Activated T-helper 1 cell treated with anti-CD3 and anti-CD28 coated beads, Interleukin-2, amount 50 U/mL, for 16 hours (primary cell): ENCODE measurements at places on chromosomes 2 and 18.
A peak's percentile ranks its signal among the peaks of the same experiment; 100 is the strongest.

GRCh38 chr2:45769056-45769455 lies 117.6 kb downstream of the PRKCE start:
- DNase-seq = no peak

DNA sequence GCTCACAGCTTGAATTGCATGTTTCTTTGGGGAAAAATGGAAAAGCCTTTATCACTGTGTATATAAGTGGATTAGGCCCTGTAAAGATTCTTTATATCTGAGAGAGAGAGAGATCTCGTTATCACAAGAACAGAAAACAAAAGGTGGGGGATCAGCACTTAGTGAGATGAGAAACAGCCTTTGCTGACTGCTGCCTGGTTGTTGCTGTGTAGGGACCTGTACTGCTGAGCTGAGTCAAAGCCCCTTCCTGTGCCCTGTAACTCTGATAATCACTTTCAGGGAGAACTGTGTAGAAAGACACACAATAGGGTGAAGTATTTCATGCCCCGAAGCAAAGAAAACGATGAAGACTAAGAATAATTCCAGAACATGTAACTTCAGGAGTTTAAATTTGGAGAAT lies 30.6 kb upstream of the FAM237A start:
- no peak for DNase-seq

DNA sequence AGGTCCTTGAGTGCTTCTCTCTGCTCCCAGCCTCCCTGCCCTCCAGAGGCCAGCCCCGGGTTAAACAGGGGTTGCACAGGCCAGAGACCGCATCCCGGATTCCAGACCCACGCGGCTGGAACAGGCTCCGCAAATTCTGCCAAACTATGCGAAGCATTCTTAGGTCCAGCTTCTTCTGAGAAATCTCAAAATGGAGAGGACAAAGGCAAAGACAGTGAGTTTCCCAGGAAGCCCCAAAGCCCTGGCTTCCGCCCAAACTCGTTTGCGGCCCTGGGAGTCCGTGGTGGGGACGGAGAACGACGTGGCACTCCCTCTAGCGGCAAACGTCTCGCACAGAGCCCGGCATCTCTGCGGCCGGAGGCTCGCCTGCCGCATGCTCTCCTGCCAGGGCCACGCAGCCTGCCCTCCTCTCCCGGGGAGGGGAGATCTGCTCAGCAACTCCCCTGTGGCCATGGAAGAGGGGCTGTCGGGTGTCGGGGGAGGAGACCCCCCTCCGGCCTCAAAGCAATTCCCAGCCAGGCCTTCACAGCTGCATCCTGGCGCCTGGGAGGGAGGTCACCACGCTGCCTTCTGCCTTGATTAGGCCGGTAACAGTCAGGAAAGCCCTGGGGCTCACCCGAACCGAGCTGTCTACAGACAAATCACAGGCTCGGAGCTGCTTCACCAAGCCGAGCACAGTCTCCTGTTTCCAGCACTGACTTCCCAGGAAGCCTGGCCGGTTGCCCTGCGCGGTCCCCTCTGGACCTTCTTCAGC lies 33.4 kb upstream of the KLHL29 start:
- no peak for DNase-seq

DNA sequence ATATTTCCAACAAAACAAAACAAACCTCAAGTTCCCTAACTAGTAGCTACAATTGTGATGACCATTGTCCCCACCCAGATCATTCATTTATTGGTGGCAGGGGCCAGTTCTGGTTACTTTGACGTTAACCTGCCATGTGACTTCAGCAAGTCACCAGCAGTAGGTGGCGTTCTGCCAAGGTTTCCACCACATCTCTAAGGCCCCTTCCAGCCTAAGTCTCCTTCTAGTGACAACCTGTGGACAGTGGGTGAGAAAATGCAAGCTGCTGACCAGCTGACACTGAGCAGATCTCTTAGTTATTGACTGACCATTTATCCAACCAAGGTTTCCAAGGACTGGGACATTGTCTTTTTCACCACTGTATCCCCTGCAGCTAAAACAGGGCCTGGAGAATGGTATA lies 98.4 kb downstream of the GPR39 start:
- no peak for DNase-seq

DNA sequence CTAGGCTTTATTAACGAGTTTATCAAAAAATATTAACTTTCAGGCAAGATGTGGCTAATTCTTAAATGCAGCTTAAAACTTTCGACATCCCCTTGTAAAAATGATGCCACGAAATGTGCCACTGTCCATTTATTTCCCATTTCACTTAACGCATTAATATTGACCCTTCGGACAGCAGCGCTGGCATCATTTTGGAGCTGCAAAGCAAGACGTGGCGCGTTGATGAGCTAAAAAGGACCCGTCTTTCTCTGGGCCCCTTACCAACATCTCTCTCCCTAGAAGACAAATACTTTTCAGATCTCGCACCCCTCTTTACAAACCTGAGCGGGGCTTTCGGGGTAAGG lies 367.9 kb downstream of the MTX2 start:
- no peak for DNase-seq

- DNase-seq = no peak
These were observed 20.1 kb upstream of the ALLC start for GRCh38 chr2:3637692-3638455.

- DNase-seq = no peak
These were observed 60.1 kb downstream of the LIMS1 start for GRCh38 chr2:108594132-108594981.

DNA sequence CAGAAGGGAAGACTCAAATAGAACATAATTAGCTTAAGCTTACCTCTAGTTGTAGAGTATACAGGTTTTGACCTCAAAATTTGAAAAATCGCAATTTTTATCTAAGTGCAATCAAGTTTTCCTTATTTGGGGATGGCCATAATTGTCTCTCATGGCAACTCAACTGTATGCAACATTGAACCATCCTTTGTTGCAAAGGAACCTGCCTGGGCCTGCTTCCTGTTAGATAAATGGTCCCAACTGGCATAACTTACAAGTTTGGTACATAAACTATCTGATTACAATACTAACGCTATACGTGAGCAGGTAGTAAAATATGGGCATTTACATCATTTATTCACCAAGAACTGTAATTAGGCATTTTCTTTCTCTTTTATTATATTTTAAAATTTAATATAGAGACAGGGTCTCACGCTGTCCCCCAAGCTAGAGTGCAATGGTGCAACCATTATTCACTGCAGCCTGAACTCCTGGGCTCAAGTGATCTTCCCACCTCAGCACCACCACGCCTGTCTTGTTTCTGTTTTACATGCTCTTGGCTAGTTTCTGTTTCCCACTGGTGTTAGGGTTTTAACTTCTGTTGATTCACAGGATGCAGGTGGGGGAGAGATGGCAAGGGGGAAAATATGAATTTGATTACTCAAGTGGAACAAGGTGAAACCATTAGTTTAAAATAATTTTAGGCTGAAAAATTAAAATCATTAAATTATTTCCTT lies 55.3 kb upstream of the B3GNT2 start:
- DNase-seq = no peak

DNA sequence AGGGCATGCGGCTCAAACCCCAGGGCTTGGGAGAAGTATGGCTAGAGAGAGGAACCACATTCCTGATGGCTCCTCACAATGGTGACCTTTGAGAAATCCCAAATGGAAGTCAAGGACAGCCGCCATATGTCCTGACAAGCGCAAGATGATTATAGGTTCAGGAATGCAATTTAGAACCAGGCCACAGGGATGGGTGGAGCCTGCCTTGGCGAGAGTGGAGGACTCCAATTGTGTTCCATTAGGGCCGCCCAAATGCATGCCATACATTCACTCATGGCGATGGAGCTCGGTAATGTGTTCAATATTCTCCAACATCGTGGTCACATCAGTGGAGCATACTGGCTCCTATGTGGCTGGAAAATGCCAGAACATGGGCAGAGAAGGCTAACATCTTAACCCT lies 662.9 kb upstream of the ID2 start:
- DNase-seq = no peak

DNA sequence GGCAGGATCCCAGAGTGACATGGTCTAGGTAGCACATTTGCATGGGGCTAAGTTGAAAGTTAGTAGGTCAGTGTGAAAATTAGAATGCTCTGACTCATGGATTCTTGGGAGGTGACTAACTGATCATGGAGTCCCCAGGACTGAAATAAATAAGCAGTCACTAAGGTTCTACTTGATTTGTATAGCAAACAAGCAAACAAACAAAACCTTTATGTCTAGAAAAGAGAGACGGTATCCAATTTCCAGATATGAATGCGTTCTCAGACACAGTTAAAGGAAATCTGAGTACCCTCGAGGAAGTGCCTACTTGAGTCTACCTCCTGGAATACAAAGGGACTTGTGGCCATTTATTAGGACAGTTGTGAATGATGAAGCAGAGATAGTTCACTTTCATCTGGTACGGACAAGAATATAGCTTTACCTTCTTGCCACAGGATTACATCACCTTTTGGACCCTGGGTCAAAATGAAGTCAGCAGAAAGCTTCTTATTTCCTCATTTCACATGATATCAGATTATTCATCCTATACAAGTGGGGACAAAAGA lies 54.3 kb upstream of the AGPS start:
- no peak for DNase-seq

DNA sequence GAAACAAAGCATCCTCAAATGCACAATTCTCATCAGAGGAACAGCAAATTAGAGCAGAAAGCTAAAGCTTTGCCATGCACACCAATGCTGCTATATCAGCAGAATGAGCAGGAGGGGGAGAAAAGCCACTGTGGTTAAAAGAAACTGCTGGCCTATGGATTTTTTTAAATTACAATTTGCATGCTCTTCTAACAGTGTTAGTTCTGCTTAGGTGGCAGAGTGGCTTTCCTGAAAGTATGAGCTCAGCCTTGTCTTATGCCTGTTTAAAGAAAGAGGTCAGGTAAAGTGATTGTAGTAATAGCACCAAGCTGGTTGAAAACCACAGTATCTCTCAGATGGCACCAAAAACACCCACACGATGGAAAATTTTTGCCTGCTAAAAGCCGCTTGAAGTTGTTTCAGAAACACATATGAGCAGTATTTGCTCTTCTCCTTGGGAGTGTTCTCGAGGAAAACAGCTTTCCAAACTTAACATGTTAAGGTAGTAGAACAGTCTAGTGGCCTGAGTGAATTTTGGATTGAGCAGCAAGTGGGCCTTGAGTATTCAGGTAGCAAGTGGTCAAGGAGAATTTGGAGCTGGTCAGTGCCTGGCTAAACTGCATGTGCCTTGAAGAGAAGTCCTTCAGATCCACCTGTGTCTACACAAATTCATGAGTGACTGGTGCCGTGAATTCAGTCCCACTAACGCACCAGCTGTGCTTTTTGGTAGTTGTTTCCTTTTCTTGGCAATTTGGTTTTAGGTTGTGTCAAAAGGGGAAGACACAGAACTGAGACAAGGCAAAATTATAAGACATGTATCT lies 19.6 kb upstream of the NDUFV2 start:
- peak; percentile 31 for DNase-seq

DNA sequence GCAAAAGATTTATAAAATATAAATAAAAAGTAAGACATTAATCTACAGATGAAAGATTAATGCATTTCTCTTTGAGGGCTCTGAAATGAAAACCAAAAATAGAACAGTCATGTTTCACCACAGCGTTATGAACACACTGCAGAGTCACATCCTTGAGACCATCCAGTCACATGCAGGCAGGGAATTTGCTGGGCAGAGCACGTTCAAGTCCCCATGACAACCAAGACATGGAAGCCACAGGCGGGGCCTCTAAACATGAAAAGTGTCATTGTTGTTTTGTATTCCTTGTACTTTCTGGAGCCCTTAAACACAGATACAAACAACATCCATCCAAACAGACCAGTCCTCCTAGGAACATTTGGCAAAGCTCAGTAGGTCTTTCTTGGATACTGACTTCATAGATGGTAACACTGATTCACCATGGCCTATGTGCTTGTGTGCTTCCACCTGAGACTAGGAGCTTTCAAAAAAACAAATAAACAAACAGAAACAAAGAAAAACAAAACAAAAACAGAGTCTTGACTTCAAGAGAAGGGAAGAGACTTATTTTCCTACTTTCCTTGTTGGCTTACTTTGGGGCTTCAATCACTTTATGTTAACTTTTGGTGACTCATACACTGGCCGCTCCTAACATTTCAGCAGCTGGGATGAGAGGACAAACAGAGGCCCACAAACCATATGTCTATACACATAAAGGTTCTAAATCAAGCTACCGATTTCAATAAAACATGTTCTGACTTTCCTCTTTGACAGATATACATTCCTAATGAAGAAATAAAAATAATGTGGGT lies 99.5 kb upstream of the CCDC85A start:
- no peak for DNase-seq

DNA sequence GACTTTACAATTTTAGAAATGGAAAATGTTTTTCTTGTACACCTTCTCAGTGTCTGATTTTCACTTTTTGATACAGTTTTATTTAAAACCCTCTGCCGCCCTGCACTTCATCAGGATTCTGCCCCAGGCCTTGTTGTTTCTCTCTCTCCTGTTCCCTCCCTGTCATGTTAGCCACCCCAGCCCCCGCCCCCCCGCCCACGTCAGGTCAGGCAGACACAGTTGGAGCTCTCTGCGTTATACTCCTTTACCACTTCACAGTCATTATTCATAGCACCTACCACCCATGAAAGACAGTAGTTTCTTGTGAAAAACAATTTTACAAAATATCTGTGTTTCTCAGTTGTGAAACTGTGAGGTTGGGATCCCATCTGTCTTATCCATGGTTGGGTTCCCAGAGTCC lies 21.5 kb downstream of the ADNP2 start:
- DNase-seq = no peak

DNA sequence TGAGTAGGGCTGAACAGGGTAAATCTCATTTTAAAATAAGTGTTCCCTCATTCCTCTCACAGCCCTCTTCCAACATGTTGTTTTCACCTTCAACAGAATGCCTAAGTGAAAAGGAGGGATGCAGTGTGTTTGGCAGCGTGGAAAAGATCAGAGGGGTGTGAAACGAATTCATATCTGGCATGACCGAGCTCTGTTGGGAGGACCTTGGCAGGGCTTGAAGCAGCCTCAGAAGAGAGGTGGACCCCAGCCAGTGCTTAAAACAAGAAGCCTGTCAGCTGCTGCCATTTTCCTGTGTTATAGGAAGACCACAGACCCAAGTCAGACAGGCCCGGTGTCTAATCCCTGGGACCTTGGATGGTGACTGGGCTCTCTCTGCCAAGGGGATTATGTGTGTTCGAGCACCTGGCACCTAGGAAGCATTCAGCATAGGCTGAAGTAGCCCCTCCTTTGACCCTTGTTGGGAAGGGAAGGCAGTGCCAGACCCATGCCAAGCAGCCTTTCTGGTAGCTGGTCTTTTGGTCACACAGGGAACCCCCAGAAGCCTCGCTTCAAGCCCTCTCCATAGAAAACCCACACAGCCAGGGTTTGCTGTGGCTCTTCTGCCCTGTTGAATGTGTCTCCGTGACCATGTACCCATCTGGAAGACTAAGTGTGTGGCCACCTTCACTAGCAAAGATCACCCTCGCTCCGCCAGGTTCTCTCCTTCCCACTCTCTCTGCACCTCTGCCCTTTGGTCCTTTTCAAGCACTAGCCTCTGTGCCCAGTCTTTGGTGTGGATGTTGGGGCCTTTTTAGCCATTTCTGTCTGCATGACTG lies 87.5 kb upstream of the ST3GAL5 start:
- DNase-seq = no peak
